Osteoblast (primary cell): ENCODE measurements at places on chromosomes 3 and 15. TPM values are rescaled to one million over a fixed set of nuclear protein-coding genes. Genes with fewer than 3 reads are reported as not detected.

DNA sequence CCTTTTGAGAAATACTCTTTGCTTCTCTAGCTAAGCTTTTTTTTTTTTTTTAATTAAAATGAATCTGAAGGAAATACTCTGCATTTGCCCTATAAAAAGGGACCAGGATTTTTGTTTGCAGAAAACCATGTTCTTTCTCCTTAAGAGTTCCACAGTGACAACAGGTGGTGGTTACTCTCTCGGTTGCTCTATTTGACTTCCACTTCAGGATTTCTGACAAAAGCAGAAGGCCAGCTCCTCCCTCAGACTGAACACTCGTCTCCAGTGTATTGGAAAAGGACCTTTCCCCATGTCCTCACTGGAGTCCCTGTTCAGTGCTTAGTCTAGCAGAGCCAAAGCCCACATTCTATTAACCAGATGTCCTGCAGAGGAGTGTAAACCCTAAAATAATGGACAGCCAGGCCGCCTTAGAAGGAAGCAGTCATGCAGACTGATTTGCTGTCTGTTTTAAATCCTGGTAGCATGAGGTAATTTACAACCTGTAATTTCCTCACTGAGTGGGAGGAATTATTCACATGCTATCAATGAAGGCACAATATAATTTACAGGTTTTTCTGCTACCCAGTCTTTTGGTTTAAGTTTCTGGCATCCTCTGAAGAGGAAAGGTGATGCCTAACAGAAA is 599.3 kb downstream of the PYDC2 start:
- H3K36me3 ChIP-seq: no peaks in the 10 kb centered on the region
- H3K27me3 ChIP-seq: no peaks in the 10 kb centered on the region
- no peaks in the 10 kb centered on the region for H3K4me1 ChIP-seq
- DNase-seq: no peak

DNA sequence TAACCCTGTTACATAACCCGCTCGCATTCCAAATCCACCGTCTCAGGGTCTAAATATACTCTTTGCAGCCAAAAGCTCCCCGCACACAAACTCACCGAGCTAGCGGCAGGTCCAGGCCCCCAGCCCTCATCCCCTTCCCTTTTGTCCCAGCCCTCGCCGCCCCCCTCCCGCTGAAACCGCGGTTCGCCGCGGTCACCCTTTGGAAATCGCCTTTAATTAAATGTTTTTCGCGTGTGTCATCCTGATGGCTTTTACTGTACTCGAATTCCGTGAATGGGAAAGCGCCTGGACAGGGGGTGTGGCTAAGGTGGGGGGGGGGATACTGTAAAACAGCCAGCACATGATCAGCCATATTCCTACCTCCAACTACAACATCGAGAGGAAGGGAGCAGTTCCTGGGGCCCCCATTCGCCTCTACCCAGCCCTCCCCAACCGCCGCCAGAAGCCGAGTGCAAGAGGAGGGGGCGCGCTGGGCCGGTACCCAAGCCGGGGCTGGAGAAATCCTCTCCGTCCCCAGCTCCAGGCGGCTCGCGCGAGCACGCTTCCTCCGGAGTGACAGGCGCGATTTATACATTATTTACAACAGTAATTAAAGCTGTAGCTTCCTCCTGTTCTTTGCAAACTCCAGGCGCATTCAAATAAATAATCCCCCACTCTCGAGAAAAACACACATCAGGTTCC is 1.7 kb downstream of the RORA start:
- no peak overlapping the region for H3K27ac ChIP-seq
- peak overlapping the region; percentile 78 for H3K4me3 ChIP-seq
- peaks cover 14% of the 10 kb centered on the region for H3K4me1 ChIP-seq
- peak; percentile 96 for DNase-seq

Gene ANKRD34C
- total RNA-seq: not detected in 2 replicates

- no peaks in the 10 kb centered on the region for H3K27me3 ChIP-seq
- peak; percentile 90 for DNase-seq
- no peaks in the 10 kb centered on the region for H3K36me3 ChIP-seq
- H3K4me1 ChIP-seq: peaks cover 37% of the 10 kb centered on the region
- H3K27ac ChIP-seq: peak overlapping the region; percentile 79
These were observed 258.7 kb upstream of the TGFBR2 start for GRCh38 chr3:30347679-30348216.

DNA sequence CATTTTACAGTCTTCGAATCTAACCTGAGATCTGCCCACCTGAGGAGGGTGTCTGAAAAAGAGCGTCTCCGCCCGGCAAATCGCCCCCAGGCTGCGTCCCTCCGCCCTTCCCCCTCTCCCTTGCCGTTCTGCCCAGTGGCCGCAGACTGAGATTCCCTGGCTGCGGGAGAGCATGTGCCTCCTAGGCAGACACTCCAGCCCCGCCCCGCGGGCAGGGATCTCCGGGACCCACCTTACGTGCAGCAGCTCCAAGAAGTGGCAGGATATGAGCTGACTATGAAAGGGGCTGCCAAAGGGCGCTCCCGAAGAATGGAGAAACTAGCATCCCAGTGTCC is 2.7 kb upstream of the WNT5A start:
- no peaks in the 10 kb centered on the region for H3K36me3 ChIP-seq
- no peak overlapping the region for H3K27ac ChIP-seq
- no peak for DNase-seq
- peak overlapping the region; percentile 97 for H3K4me3 ChIP-seq
- H3K4me1 ChIP-seq: peaks cover 32% of the 10 kb centered on the region

DNA sequence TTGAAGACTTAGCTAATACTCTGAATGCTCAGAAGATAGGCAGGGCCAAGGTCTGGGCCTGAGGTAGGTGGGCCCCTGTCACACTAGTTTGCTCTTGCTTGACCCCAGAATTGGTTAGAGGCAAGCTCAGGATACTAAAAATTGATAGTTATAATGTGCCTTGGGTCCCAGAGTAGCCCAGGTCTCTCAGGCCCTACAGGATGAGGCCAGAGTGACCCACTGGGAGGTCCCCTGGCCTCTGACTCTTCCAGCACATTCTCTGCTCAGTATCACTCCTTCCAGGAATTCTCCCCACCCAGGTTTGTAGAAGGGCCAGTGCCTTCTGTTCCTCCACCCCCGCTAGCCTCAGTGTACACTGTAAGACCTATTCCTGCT is 667 bp upstream of the KLHDC8B start:
- H3K4me1 ChIP-seq: peaks cover 32% of the 10 kb centered on the region
- H3K4me3 ChIP-seq: peak overlapping the region; percentile 91
- no peaks in the 10 kb centered on the region for H3K27me3 ChIP-seq
- H3K27ac ChIP-seq: no peak overlapping the region
- H3K36me3 ChIP-seq: no peaks in the 10 kb centered on the region

DNA sequence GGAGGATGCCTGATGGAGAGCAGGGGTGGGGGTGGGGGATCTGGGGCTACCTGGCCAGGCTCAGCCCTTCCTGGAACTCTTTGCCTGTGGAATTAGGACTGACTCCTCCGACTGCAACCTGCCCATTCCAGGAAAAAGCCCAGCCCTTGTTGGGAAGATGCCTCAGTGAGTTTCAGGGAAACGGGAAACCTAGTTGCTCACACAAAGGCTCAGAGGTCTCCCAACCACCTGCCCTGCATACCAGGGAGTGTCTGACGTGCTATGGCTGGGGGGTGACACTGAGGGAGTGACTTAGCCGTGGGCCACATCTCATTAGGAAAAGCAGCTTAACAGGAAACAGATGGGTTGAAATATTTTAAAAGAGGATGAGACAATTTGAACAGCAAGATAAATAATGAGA is 27.9 kb downstream of the CYP8B1 start:
- no peak overlapping the region for H3K4me3 ChIP-seq
- no peaks in the 10 kb centered on the region for H3K4me1 ChIP-seq
- no peak for DNase-seq
- H3K27ac ChIP-seq: no peak overlapping the region
- no peaks in the 10 kb centered on the region for H3K36me3 ChIP-seq

DNA sequence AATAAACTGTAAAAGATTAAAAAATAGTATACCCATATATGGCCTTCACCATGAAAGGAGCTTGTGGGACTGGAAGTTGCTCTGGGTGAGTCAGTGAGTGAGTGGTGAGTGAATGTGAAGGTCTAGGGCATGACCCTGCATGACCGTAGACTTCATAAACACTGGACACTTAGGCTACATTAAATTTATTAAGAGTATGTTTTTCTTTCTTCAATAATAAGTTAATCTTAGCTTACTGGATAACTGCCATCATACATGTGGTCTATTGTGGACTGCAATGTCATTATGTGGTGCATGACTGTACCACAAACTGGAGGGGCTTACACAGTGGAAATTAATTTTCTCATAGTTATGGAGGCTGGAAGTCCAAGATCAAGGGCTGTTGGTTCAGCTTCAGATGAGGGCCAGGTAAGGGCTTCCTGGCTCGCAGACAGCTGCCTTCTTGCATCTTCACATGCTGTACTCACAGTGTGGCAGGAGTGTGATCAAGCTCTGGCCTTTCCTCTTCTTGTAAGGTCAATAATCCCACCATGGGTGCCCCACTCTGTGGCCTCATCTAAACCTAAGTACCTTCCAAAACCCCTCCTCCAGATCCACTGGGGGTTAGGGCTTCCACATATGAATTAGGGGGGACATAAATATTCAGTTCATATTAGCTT is 40.8 kb upstream of the PRR23E start:
- H3K4me1 ChIP-seq: peaks cover 11% of the 10 kb centered on the region
- H3K27ac ChIP-seq: no peak overlapping the region
- peaks cover 8% of the 10 kb centered on the region for H3K27me3 ChIP-seq
- H3K36me3 ChIP-seq: no peaks in the 10 kb centered on the region
- no peak overlapping the region for H3K4me3 ChIP-seq

GRCh38 chr15:58182460-58183163 is 44.4 kb downstream of the AQP9 start:
- peaks cover 25% of the 10 kb centered on the region for H3K27me3 ChIP-seq
- H3K27ac ChIP-seq: no peak overlapping the region
- no peaks in the 10 kb centered on the region for H3K36me3 ChIP-seq
- peak; percentile 66 for DNase-seq

DNA sequence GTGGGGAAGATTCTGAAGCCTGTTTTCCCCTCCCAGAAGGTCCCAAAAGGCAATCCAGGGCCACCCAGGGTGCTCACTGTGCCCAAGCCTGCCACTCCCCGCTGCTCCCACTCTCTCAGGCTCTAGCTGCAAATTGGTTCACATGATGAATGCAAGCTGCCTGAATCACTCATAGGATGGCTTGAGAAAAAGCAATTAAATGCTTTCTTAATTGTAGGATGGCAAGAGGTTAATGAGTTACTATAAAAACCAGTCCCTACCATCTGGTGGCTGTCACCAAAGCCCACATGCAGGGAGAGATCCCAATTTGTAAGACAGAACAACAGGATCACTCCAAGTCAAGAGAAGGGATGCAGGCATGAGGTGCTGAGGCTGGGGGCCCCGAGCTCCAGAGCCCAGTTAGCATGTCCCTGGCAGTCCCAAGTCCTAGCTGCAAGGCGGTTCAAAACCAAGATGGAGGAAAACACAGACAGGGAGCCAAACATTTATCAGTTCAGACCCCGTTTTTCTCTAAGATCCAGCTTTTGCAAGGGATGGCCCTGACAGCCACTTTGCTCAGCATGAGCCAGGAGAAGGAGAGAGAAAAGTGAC is 207.1 kb downstream of the UACA start:
- peaks cover 9% of the 10 kb centered on the region for H3K4me1 ChIP-seq
- H3K27ac ChIP-seq: no peak overlapping the region
- no peak overlapping the region for H3K4me3 ChIP-seq
- DNase-seq: no peak
- no peaks in the 10 kb centered on the region for H3K36me3 ChIP-seq

GRCh38 chr3:59677747-59678702 is 628.2 kb upstream of the CFAP20DC start:
- DNase-seq: no peak
- H3K36me3 ChIP-seq: no peaks in the 10 kb centered on the region
- no peaks in the 10 kb centered on the region for H3K4me1 ChIP-seq
- no peak overlapping the region for H3K27ac ChIP-seq
- H3K4me3 ChIP-seq: no peak overlapping the region

DNA sequence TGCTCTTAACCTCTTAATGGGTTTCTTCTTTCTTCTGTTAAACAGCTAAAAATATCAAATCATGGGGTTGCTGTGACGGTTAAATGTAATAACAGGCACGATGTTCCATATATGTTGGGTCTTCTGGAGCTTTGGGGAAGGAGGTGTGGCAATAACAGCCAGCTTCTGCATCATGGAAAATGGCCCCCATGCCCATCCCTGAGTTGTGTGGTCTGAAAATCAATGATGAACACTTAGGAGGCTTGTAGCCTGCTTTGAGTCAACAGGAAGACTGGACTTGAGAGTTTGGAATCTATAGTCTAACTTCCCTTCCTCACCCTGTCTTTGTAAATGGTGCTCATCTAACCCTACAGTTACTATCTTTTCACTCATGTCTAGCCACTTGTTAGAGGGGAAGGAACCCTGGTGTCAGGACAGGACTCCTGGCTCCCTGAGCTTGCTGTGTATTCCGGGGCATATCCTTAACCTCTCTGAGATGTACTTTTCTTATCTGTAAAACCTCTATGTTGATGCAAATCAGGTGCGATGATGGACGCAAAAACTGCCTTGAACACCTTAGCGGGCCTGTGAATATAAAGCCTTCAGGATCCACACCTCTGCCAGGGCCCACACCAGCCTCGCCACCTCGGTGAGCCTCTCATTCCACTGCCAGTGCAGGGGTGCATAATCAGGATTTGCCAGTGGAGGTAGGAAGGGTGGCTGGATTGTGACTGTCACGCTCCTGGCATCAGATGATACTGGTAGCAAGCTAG is 27.5 kb downstream of the SMAD3 start:
- H3K27ac ChIP-seq: peak overlapping the region; percentile 90
- H3K4me3 ChIP-seq: no peak overlapping the region
- no peak for DNase-seq
- H3K27me3 ChIP-seq: no peaks in the 10 kb centered on the region

Gene GPR15
- total RNA-seq: not detected in 2 replicates

- no peaks in the 10 kb centered on the region for H3K4me1 ChIP-seq
- no peak overlapping the region for H3K4me3 ChIP-seq
- no peak overlapping the region for H3K27ac ChIP-seq
- H3K36me3 ChIP-seq: no peaks in the 10 kb centered on the region
These were observed 130.5 kb upstream of the EIF1B start for GRCh38 chr3:40179016-40179415.

- H3K4me3 ChIP-seq: no peak overlapping the region
- DNase-seq: no peak
- no peak overlapping the region for H3K27ac ChIP-seq
These were observed 118.7 kb downstream of the PPM1L start for GRCh38 chr3:160874736-160875135.

Gene ALS2CL
- 1.1 and 1.8 TPM in 2 replicates for total RNA-seq

DNA sequence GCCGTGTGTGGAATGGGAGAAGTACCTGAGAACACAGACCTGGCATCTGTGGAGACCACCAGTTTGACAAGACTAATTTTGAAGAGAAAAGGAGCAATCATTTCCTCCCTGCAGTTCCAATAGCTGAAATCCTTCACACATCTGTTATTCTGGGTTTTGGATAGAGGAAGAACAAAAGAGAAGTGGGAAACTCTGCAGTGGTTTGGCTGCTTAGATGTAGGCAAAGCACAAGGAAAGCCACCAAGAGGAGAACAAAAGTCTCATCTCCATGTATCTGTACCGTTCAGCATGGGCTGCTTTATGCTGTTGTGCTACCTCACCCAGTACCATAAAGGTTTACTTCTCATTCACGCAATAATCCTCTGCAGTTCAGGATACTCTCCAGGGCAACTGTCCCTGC is 153.1 kb upstream of the COL8A1 start:
- no peaks in the 10 kb centered on the region for H3K36me3 ChIP-seq
- DNase-seq: no peak
- no peak overlapping the region for H3K4me3 ChIP-seq
- H3K27me3 ChIP-seq: no peaks in the 10 kb centered on the region

- no peak overlapping the region for H3K27ac ChIP-seq
- no peak overlapping the region for H3K4me3 ChIP-seq
- H3K36me3 ChIP-seq: no peaks in the 10 kb centered on the region
- no peak for DNase-seq
- H3K4me1 ChIP-seq: peaks cover 3% of the 10 kb centered on the region
- peaks cover 12% of the 10 kb centered on the region for H3K27me3 ChIP-seq
These were observed 181.9 kb upstream of the KBTBD8 start for GRCh38 chr3:66816090-66816761.
